ENCODE measurements at places on chromosomes 6 and 20.
A peak's percentile ranks its signal among the peaks of the same experiment; 100 is the strongest.

GRCh38 chr6:70312165-70312745, 9.4 kb upstream of the COL9A1 start:
- DNase-seq, result no peak

- DNase-seq, result no peak
Observed at GRCh38 chr6:1850840-1851157, 241.1 kb downstream of the FOXC1 start.

DNA sequence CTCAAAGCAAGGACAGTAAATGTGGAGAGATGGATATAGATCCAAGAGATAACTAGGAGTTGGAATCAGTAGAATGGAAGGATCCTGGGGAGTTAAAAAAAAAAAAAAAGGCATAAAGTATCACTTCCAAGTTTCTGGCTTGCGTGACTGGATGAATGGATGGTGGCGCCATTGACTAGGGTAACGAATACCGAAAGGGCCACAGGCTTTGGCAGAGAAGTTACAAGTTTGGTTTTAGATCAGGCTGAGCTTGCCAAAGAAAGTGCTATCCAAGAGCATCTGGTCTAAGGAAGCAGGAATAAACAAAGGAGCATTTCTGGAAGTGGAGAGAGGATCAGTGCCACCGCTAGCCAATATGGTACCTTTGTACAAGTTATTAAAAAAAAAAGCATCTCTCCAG, 17.5 kb downstream of the L3MBTL1 start:
- no peak for DNase-seq

- DNase-seq, result no peak
Observed at GRCh38 chr6:111673937-111674336, 68.3 kb upstream of the TRAF3IP2 start.

DNA sequence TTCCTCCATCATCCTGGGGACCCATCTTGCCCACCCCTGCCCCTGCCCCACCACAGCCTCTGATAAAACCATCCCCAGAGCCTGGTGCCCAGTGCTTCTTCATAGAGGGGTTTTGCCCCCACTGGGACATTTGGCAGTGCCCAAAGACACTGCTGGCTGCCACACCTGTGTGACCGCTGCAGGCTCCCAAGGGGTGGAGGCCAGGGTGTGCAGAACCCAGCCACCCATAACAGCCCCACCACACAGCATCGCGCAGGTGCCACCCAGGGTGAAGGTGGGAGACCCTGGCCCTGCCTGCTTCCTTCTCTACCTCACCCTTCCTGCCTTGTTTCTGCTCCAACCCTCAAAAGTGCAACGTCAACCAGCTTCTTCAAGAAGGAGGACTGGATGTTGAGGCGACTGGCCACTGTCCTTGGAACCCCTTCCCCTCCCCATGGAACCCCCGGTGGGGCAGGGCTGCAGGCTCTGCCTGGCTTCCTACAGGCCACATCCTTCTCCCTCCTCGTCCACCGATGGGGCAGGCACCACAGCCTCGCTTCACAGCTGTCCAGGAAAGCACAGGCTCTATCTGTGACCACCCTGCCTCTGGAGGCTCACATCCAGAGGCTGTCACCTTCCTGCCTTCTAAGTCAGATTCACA, 79.2 kb upstream of the MPC1 start:
- no peak for DNase-seq

DNA sequence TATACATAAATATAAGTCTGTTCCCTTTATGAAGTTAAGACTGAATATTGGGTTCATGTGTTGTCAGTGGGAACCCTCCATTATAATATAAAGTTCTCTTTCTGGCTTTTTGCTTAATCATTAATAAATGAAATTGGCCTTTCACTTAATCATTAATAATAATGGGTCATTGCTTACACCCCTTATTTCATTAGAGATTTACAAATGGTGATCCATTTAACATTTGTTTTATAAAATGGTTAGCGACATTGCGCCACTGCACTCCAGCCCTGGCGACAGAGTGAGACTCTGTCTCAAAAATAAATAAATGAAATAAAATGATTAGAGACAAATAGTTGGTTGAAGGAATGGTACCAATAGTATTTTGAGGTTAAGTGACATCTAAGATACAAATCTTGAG, 18.5 kb downstream of the DDX43 start:
- no peak for DNase-seq

- DNase-seq, result no peak
Observed at GRCh38 chr6:24959319-24959718, 23.6 kb upstream of the RIPOR2 start.

- DNase-seq, result no peak
Observed at GRCh38 chr6:73579851-73580246, 59.0 kb upstream of the EEF1A1 start.

- DNase-seq, result no peak
Observed at GRCh38 chr20:8526610-8527009, 394.5 kb downstream of the PLCB1 start.

DNA sequence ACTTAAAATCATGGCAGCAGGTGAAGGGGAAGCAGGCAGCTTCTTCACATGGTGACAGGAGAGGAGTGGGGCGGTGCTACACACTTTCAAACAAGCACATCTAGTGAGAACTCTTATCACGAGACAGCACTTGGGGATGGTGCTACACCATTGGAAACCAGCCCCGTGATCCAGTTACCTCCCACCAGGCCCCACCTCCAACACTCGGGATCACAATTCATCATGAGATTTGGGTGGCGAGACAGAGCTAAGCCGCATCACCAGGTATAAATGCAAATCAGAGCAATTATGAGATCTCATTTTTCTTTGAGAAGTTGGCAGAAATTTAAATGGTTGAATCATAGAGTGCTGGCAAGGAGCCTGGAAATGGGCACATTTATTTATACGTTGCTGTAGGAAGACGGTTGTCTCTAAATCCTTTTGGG, 31.4 kb downstream of the IGF2R start:
- no peak for DNase-seq

- no peak for DNase-seq
Observed at GRCh38 chr20:19510611-19511010, 247.4 kb upstream of the RIN2 start.

DNA sequence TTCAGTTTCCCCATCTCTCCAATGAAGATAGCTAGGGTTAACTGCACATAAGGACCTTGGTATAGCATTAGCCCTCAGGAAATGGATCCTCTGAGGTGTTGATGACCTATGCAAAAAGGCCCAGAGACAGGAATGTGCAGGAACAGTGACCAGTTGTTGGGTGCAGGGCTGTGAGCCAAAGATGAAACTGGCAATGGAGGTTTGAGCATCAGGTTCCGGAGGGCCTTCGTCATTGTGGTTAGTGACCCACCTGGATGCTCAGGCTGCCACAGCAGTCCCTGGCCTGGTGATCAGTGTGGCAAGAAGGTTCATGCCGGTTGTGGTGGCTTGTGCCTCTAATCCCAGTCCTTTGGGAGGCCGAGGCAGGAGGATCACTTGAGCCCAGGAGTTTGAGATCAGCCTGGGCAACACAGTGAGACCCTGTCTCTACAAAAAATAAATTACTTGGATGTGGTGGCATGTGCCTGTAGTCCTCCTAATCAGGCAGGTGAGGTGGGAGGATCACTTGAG, 43.7 kb downstream of the TM9SF4 start:
- DNase-seq, result no peak

GRCh38 chr6:138403324-138403800, 661 bp upstream of the HEBP2 start:
- peak; percentile 18 for DNase-seq

DNA sequence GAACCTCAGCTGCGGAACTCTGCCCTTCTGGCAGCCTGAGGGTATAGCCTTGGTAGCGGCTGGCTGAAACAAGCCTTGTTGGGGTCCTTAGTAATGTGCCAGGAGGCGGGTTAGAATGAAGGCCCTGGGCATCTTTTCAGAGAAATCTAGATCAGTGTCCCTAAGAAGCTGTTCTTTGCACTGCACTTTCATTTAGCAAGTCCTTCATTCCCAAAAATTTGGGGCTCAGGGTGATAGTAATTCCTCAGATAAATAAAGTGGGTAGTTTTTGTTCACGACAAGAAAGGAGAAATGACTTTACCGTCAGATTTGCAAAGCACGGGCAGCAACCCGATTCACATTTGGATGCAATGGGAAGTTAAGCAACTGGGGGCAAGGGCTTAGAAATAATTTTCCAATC, 3.2 kb downstream of the INSM1 start:
- no peak for DNase-seq

DNA sequence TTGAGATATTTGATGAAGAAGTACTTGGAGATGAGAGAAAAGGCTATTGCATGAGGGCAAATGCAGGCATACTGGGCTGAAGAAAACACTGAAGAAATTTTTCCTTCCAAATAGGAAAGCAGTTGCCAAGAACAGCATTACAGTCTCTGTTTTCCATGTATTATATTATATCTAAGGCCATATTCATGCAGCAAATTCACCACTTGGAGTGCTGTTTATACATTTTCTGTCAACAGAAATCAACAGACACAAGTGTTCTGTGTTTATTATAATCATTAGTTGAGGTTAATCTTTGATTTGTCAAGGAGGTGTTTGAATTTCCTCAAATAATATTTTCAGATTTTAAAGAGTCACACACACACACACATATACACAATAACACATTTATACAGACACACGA, 268.8 kb upstream of the PLCB4 start:
- no peak for DNase-seq

DNA sequence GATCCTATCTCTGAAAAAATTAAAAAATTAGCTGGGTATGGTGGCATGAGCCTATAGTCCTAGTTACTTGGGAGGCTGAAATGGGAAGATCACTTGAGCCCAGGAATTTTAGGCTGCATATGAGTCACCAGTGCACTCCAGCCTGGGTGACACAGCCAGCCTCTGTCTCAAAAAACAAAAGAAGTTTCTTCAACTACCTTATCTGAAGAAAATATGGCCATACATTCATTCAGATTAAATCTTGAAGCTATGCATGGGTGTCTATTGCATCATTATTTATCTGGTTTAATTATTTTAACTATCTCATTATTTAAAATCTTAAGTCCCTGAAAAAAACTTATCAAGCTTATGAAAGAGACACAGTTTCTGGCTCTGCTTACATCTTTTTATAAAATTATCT, 204.1 kb downstream of the SIM1 start:
- DNase-seq, result no peak

DNA sequence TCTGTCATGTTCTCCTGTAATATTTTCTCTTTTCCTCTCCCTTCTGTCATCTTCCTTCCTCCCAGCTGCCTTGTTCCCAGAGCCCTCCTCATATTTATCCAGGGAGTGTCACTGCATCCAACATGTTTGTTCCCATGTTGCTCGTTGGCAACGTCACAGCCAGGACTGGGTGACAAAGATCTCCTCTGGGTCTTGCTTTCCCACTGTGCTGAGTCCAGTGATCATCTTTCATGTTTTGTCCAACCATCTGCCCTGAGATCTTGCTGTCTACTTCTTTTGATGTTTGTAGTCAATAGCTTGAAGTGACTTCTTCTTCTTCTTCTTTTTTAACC, 26.6 kb downstream of the FARS2 start:
- DNase-seq, result no peak

DNA sequence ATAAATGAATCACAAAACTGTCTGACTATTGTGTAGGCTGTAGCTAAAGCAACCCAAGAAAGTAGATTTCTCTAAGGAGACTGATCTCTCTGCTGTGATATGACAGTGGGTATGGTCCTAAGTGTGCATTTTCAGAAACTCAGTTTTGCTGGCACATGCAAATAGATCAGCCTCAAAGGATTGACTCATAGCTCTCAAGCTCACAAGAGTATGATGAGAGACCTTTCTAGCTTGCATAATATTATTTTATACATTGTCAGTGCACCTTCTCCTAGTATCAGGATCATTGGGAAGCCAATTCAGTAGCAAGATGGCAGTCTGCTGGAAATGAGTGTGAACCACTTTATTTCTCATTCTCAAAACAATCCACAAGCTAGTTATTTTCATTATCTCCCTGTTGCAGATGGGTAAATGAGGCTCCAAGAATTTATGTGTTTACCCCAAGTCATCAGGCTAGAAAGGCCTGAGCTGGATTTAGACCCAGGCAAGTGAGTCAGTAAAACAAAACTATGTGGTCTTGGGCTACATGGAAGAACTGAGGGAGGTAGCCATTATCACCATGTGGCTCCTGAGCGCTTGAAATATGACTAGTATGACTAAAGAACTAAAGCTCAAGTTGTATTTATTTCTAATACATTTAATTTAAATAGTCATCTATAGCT, 27.9 kb upstream of the PLCB4 start:
- DNase-seq, result no peak

GRCh38 chr6:142802124-142802523, 142.9 kb downstream of the HIVEP2 start:
- DNase-seq, result no peak

DNA sequence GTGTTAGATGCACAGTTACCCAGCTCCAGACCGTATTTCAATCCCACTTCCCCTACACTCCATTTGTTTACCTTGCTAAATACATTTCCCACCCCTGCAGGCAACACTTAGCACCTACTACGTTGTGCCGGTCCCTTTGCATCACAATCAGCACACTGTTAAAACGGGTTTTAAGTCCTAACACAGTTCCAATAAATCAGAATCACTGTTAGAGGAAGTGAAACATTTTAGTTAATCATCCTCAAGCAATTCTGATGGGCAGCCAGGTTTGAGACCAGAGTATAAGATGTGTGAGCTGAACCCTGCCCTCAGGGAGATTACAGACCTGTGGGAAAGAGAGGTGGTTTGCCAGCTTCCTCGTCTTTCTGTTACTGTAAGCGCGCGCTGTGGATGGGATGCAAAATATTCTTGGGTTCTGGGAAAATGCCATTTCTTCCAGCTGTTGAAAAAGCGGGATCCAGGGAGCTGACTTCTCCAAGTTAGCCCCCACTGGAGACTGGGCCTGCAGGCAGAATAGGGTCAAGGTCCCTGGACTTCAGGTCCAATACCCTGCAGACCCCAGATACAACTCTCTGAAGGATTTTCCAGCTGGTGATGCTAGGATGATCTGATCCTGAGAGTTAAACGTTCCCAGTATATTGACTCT, 3.1 kb downstream of the ZCCHC3 start:
- DNase-seq, result no peak

DNA sequence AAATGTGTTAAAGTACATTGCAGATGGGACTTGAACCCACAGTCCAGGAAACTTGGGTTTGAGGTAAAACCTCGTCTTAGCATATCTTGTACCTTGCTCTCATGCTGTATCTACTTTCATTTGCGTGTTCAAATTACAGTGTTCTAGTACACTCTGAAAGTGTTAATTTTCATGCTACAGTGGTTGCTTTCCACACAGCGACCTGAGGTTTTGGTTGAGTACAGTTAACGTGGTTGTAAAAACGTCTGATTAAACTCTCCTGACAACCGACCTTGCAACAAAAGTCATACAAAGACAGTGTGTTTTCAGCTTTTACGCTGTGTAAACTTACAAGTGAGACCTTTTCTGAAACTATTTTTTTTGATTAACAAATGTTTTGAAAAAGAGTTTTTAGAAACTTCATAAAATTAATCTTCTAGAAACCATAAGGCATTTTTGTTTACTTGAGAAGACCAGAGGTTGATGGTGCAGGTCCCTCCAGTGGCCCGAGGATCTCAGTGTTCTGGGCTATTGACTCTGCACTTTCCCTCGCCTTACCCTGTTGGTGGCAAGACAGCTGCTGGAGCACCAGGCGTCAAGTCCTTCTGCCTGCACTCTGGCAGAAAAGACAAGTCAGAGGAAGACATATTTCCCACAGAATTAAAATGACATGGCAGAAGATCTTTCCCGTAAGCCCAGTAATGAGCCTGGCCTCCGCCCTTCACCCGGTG, 334.0 kb downstream of the THBS2 start:
- DNase-seq, result no peak

- DNase-seq, result no peak
Observed at GRCh38 chr6:73703466-73703865, 7.5 kb downstream of the CD109 start.

- no peak for DNase-seq
Observed at GRCh38 chr20:33053291-33054106, at the start of gene BPIFB3. Gene BPIFB3 (plus strand): TSS chr20:33053903. CDS start chr20:33055436, 1,533 bp downstream.

Data from activated T-helper 2 cell treated with anti-CD3 and anti-CD28 coated beads, Interferon-gamma antibody, Interleukin-2, Interleukin-4, amounts not matched to agents 10 μg/mL and 5 μg/mL and 100 μg/mL, durations not matched to agents 14 hours and 24 hours and 36 hours (primary cell).